Hindlimb muscle (tissue), 1 donor: ENCODE measurements at places on chromosomes 13 and 19. TPM values are rescaled to one million over a fixed set of nuclear protein-coding genes. Genes with fewer than 3 reads are reported as not detected.

SIGLEC11 gene
- 0.93 TPM for polyA plus RNA-seq

ZNF439 gene
- polyA plus RNA-seq = 4.1 TPM

EBI3 gene
- 0.72 TPM for polyA plus RNA-seq

CBY2 gene
- not detected for polyA plus RNA-seq

S1PR4 gene
- polyA plus RNA-seq = 0.34 TPM

ERICH6B gene
- polyA plus RNA-seq = 1.3 TPM

RFXAP gene
- polyA plus RNA-seq = 8.1 TPM

SBNO2 gene
- 18.5 TPM for polyA plus RNA-seq

CEACAM20 gene
- polyA plus RNA-seq = not detected

SIGLECL1 gene
- not detected for polyA plus RNA-seq

FARSA gene
- 43.3 TPM for polyA plus RNA-seq

- no peak for DNase-seq
Observed at GRCh38 chr13:99514801-99515200, 13.5 kb downstream of the TM9SF2 start.

DNA sequence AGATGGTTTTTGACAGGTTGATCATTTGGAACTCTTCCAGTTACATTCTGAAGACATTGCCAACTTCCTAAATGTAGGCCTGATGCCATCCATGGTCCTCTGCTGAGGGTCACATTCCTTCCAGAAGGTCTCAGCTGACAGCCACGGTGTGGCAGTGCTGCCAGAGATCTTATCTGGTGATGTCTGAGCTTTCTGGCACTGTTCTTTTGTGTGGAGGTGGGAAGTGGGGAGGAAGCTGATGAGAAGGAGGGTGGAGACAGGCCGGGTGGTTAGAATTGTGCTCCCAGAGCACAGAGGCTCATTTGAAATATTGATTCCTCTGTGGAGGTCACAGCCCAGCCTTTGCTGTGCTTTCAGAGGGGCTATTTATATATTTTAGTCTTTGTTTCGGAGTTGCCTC is 16.1 kb upstream of the MTIF3 start:
- no peak for DNase-seq

DNA sequence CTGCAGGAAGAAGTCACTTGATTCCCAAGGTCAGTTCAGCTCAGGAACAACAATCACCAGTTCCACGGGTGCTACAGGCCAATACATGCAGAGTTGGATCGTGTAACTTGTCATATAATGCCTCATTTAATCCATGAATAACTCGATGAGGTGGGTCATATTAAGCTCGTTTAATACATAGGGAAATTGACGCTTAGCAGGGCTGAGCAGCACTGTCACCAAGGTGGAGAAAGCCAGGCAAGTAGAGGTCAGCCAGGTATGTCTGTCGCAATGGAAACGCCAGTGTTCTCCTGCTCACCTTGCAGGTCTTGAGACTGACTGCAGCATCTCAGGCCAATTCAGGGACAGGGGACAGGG is 52.3 kb downstream of the CCDC70 start:
- no peak for DNase-seq

DNA sequence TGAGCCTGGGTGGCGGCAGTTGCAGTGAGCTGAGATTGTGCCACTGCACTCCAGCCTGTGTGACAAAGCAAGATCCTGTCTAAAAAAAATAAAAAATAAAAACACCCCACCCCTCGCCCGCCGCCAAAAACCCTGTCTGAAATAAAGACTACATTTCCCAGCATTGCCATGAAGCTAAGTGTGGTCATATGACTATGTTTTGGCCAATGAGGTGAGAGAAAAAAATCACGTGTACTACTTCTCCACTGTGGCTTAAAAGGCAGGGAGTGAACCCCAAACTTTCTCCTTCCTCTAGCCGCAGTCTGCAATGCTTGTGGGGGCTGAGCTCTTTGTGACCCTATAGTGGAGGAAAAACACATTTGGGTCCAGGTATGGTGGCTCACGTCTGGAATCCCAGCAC is 54.9 kb downstream of the COLGALT1 start:
- DNase-seq = no peak

DNA sequence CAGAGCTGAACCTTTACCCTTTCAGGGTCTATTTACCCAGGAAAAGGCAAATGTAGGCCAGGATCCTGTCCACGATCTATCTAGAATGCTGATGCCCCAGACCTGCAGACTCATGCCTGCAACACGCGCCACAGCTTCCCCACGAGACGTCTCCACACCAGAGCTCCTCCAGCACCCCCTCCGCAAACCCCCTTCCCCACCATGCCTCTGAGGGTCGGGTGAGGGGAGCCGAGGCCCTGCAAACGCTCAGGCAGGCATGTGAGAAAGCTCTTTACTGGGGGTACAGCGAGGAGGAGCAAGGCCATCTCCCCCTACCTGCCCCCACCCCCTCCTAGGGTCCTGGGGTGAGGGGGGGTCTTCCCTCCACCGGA is 8.9 kb downstream of the DYRK1B start:
- no peak for DNase-seq

DNA sequence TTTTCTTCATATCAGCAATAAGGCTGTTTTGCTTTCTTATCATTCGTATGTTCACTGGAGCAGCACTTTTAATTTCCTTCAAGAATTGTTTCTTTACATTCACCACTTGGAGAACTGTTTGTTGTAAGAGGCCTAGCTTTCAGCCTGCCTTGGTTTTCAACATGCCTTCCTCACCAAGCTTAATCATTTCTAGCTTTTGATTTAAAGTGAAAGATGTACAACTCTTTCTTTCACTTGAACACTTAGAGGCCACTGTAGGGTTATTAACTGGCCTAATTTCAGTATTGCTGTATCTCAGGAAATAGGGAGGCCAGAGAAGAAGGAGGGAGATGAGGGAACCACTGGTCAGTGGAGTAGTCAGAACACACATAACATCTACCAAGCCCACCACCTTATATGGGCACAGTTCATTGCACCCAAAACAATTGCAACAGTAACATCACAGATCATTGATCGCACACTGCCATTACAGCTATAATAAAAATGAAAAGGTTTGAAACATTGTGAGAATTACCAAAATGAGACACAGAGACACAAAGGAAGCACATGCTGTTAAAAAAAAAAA is 181.4 kb upstream of the TUBA3C start:
- DNase-seq = no peak

GRCh38 chr19:18520848-18521691 is 800 bp downstream of the ELL start:
- no peak for DNase-seq

DNA sequence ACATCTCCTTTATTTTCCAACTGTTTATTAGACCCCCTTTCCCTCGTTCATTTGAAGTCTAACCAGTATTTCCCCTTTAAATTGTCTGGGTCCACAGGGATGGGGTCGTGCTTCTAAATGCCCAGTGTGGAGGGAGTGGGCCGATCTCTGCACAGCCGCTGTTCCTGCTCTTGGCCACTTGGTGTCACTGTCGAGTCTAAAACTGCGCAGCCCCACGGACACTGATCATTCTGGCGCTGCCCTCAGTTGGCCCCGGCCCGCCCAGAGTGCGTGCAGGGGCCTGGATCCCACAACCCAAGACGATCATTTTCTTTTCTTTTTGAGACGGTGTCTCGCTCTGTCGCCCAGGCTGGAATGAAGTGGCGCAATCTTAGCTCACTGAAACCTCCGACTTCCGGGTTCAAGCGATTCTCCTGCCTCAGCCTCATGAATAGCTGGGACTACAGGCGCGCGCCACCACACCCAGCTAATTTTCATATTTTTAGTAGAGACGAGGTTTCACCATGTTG is 12.0 kb downstream of the WDR88 start:
- DNase-seq = peak; percentile 73

DNA sequence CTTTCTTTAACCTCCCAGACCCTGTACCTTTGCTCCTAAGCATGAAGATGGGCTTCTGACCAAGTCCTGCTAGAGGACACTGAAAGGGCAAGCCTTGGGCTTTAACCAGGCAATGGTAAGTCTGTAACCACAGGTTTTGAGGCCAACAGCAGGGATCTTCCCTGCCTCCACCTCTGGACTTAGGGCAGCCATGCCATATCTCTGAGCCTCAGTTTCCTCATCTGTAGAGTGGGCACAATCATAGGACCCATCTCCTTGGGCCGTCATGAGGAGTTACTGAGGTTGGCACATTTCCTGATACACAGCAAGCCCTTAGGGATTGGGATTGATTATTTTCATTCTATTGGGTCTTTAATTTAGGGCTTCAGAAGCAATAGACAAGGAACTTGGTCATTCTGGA is 14.7 kb downstream of the KLK1 start:
- no peak for DNase-seq

- no peak for DNase-seq
Observed at GRCh38 chr19:12828494-12828893, 5.9 kb downstream of the RTBDN start.

DNA sequence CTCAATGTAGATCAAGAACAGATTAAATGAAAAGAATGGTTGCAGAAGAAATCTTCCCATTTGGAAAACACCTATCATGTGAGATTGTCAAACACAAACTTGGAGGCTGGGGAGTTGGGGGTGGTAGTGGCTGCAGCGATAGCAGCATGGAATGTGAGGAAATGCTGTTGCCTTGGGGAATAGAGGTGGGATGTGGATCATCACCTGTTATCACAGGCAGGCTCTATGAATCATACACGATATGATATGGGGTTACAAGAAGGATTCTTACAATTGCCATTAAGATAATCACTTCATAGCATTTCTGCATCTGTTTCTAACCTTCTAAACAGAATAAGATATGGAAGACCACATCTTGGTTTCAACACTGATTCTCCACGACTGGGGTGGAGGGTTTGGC is 88.7 kb downstream of the RNASEH2B start:
- no peak for DNase-seq

DNA sequence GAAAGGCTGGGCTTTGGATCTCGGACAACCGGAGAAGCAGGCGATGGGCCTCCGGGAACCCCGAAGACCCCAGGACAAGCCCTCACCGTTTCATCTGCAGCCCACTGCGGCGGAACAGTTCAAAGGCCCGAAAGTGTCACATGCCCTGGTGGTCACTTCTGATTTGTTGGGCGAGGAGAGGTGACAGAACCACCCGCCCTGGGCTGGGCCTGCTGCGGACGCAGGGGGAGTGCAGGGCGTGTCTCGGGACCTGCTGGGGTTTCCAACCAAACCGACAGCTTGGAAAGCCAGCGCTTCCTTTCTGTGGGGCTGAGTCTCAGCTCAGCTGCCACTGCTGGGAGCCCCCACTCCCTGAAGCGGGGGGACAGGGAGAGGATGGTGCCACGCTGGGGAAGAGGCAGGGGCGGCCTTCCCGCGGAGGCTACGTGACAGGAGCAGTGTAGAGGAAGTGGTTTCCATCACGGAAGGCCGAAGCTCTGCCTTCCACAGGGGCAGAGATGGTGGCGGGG is 22.8 kb upstream of the ZBTB7A start:
- no peak for DNase-seq

DNA sequence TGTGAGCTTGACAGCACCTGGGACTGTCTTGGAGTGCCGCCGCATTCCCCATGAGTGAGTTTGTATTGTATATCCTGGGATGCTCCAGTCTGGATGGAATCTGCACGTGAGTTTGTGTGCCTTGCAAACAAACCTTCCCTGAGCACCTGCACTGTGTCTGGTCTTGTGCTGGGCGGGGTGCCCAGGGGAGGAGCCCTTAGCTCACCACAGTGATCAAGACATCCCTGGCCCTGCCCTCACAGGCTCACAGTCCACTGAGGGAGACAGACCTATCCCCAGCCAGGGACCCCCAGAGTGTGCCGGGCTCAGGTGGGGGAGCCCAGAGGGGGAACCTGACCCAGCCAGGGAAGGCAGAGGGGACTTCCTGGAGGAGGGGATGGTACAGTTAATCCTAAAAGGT is 1.7 kb upstream of the BCAM start:
- no peak for DNase-seq

GRCh38 chr13:44869167-44869566 is 120.1 kb downstream of the NUFIP1 start:
- DNase-seq = no peak

GRCh38 chr13:62512194-62513141 is 1096.8 kb upstream of the PCDH20 start:
- peak; percentile 5 for DNase-seq
